SHP77 treated with DMSO at 0.1 percent for 48 hours (cell line): ENCODE measurements at places on chromosomes 2 and 18.

DNA sequence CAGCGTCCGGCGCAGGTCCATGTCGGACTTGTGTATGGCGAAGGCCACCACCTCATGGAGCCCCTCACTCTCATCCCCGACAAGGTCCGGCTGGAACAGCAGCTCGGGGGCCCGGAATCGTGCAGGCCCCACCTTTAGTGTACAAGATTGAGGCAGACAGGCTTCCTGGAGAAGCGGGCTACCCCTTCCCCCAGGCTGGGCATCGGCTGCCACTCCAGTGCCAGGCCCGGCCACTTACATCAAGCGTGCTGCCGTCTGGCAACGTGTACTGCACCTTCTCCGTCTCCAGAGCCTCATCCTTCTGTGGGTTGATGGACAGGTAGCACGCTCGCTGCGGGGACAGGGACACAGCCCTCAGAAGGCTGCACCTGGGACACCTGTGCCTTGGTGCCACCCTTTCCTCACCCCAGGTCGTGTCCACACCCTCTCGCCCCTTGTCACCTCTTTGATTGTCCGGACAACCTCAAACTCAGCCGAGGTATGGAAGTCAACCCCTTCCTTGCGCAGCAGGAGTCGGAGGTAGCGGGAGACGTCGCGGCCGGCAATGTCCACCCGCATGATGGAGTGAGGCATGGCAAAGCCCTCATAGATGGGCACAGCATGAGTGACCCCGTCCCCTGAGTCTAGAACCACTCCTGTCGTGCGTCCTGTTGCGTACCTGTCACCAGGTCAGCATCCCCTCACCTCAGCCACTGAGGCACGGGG is 5.7 kb downstream of the ACTR1B start:
- DNase-seq, result no peak

DNA sequence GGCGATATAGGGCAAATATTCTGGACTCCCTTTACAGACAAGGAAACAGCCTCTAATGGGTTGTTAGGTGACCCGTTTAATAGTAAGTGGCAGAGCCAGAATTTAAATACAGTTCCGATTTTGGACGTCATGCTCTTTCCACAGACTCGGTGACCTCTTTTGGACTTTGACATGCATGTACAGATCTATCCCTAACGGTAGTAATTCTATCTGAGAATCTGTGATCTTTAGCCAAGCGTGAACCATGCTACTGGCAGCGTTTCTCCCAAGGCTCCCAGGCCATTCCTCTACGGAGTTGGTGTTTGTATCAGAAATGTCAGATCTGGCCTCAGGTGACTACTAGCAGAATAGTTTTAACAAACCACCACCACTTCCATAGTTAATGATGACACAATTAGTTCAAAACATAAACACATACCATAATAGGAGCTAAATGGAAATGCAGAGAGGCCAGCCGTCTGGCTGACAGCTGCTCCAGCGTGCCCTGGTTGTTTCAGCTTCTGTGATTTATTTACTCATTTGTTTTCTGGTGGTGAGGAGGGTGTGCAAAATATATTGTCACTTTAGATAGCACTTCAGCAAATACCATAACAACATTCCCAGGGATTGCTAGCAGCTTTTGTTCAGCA is 304.6 kb upstream of the LYPD1 start:
- DNase-seq, result no peak

GRCh38 chr18:37385846-37386778 is 179.5 kb downstream of the CELF4 start:
- no peak for DNase-seq

GRCh38 chr2:180319586-180320405 is 312.7 kb upstream of the CWC22 start:
- DNase-seq, result no peak

GRCh38 chr2:210562502-210563080 is 6.2 kb downstream of the CPS1 start:
- DNase-seq, result no peak

DNA sequence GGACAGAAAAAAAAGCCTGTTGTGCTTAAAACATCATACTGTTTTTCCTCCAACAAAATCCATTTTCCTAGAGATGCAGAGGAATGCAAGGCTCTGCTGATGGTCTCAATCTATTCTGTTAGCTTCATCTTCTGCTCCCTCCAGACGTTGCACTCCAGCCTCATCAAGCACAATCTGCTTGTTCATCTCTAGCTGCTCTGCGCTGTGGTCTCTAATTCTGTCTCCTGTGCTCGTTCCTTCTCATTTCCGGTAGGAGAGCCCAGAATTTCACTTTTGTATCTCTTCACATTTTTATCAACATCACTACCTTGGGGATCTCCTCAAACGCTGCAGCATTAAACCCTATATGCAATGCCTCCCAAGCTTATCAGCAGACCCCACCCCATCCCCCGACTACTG is 708.9 kb downstream of the RNF144A start:
- no peak for DNase-seq

DNA sequence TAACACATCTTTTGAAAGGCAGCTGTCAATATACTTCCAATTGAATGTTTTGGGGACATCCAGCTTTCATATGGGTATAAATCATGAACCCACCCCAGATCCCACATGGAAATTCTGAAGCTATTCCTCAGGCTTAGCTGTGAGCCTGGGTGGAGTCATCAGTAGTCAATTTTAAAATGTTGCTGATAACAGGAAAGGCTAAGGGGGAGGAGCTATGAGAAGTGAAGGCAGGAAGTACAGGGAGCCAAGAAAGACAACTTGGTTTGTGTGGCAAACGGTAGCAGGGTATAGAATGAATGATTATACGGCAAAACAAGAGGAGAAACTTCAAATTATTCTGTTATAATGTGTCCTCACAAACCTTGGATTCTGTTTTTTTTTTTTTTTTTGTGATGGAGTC is 108.6 kb downstream of the QPCT start:
- no peak for DNase-seq

DNA sequence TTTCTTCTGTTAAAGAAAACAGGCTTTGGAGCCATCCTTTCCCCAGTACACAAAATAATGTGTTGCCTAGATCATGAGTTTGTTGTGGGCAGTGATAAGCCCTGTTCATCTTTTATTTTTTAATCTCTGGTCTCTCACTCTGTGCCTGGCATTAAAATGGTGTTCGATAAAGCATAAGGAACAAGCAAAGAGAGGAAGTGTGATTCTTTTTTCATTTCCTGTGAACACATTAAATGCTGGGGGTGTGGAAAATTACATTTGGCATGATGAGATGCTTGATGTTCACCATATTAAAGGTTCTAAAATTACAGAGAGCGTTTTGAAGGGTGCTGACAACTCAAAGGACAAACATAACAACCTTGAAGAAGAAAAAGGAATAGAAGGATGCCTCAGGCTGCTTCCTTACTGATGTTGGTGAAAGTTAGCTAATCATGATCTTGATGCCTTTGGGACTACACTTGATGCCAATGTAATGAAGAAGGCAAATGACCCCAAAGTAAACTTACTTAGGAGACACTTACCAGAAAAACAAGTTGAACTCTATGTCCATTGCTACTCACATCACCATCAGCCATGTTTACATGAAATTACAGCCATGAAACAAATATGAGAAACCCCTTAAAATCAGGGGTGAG is 33.0 kb downstream of the TMEFF2 start:
- no peak for DNase-seq

GRCh38 chr2:66305718-66306117 is 129.2 kb upstream of the MEIS1 start:
- peak; percentile 90 for DNase-seq

DNA sequence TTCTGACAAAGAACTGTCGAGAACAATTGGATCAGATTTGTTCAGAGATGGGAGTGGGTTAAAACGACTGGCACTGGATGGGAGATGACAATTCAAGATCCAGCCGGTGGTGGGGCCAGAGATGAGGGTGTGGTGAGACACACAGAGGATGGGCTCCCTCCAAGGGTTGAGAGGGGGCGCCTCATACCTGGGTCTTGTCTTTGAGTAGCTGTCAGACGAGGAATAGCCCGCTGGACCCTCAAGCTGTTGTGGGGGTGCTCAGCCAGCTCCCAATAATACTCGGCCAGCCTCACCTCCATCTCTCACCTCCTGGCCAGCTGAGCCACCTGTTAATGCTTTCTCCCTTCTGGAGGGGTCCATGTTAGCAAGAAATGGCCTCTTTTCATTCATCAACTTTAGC is 14.0 kb downstream of the INPP5D start:
- DNase-seq, result no peak

DNA sequence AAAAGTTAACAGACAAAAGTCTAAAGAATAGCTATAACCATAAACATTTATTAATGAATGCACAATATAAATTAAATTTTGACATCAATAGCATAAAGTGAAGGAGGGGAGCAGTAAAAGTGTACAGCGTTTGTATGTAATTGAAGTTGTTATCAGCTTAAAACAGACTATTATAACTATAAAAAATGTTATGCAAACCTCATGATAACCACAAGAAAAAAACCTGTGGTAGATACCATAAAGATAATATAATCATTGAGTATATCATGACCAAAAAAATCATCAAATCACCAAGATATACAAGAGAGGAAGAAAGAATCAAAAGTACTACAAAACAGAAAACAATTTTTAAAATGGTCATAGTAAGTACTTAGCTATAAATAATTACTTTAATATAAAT is 122.1 kb upstream of the ID2 start:
- no peak for DNase-seq

- no peak for DNase-seq
These were observed 2.3 kb downstream of the CYRIA start for GRCh38 chr2:16663121-16663905.

DNA sequence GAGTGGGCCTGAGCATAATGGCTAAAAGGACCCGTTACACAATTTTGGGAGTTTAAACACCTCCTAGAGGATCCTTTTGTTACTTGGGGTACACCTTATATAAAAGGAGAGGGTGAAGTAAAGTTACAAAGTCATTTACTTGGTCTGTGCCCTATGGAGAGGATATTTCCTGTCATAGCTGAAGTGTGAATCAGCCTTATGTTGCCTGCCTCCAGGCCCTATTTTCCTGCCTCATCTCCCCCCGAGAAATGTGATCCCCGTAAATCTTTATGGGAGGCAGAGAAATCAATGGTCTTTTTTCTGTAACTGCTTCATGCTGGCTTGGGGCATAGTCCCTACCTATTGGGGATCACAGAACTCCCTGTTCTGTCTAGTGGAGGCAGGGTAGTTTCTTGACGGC is 906.6 kb downstream of the DSC3 start:
- DNase-seq, result no peak

DNA sequence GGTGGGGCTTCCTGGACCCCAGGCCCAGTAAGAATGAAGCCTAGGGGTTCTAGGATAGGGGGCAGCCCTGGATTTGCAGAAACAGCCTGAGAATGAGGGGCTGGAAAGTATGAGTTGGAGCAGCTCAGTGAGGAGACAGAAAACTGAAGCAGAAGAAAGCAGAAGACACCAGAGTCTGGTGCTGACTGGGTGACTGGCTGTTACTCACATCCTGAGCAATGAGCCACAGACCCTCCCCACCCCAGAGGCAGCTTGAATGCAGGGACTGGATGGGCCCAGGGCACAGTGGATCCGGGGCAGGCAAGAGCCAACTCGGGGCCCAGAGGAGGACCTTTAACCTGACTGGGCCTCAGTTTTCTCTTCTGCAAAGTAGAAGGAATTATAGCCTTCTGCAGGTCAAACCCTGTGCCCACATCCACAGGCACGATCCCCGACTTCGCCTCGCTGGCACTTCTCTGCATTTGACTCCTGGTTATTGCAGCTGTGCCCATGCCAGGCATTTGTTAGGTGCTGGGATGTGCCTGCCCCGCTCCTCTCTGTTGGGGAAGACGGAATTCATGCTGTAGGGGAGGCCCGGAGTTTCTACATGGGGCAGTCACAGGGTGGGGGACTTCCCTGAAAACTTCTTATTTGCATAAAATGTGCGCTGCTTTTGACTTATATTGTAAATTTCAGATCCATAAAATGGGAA is 8.5 kb downstream of the STEAP3 start:
- no peak for DNase-seq

DNA sequence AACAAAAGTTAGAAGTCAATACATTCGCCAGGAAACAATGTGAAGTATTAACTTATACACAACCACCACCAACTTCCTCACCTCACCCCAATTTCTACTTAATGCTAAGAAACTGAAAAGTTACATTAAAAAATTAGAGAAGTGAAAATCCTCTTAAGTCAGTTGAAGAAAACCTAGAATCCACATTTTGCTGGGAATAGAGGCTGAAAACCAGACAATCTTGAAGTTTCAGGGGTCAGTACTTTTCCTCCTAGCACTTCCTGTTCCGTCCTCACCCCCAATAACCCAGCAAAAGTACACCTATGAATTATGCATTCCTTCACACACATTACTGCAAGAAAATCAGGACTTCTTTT is 6.3 kb downstream of the YES1 start:
- DNase-seq, result no peak

DNA sequence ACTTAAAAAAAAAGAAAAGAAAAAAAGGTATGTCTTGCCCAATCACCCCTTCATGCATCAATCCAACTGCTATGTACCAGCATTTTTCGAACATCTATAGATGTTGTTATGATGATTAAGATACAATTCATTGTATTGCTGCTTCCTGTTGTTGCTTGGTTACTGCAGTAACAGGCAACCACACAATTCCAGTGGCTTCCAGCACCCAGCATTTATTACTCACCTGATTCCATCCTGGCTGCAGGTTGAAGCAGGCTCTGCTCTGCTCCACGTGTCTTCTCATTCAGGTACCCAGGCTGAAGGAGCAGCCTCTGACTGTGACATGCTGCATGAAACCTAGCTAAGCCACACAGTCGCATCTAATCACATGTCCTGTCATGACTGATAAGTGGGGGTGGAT is 196.9 kb downstream of the INO80D start:
- no peak for DNase-seq

DNA sequence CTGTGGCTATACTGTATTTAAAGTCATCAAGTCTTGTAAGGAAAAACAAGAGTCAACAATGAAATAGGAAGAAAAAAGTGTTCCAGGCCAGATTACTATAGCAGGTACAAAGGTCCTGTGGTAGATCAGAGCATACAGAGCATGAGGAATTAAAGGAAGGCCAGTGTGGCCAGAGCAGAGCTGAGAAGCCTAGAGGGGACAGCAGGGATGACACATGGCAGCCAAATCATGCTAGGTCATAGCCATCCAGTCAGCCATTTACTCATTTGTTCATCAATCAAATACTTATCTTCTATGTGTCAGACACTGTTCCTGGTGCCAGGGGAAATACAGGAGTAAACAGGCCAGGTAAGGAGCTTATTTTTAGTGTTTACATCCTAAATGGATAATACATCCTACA is 24.3 kb downstream of the ADD2 start:
- DNase-seq, result no peak
